ENCODE measurements at places on chromosomes 1 and 21. TPM values are rescaled to one million over a fixed set of nuclear protein-coding genes. Genes with fewer than 3 reads are reported as not detected.

AGTRAP gene
- total RNA-seq: 33.9 TPM

DPT gene
- total RNA-seq: not detected

BATF3 gene
- total RNA-seq: 1.4 TPM

SPRR5 gene
- total RNA-seq: not detected

ADAMTS4 gene
- 7.1 TPM for total RNA-seq

DUSP23 gene
- 20.9 TPM for total RNA-seq

SLC44A5 gene
- not detected for total RNA-seq

ZNF281 gene
- 39.1 TPM for total RNA-seq

WNT4 gene
- total RNA-seq: not detected

MCOLN3 gene
- not detected for total RNA-seq

VANGL1 gene
- total RNA-seq: 14.7 TPM

KRTAP13-4 gene
- total RNA-seq: not detected

NBPF6 gene
- not detected for total RNA-seq

TMPRSS15 gene
- total RNA-seq: not detected

PSMA5 gene
- 145 TPM for total RNA-seq

GBP1 gene
- total RNA-seq: 32.7 TPM

RPTN gene
- total RNA-seq: not detected
